ENCODE measurements at places on chromosomes 5 and 9. TPM values are rescaled to one million over a fixed set of nuclear protein-coding genes. Genes with fewer than 3 reads are reported as not detected.
A peak's percentile ranks its signal among the peaks of the same experiment; 100 is the strongest.

- peak; percentile 44 for ATAC-seq
Observed at GRCh38 chr5:156326718-156327259, at the start of gene SGCD. TSS of gene SGCD (plus strand) at chr5:156327164.

SGCD gene
- total RNA-seq: 15.2 TPM

- ATAC-seq: no peak
Observed at GRCh38 chr5:143972068-143972467, 160.1 kb downstream of the HMHB1 start.

DNA sequence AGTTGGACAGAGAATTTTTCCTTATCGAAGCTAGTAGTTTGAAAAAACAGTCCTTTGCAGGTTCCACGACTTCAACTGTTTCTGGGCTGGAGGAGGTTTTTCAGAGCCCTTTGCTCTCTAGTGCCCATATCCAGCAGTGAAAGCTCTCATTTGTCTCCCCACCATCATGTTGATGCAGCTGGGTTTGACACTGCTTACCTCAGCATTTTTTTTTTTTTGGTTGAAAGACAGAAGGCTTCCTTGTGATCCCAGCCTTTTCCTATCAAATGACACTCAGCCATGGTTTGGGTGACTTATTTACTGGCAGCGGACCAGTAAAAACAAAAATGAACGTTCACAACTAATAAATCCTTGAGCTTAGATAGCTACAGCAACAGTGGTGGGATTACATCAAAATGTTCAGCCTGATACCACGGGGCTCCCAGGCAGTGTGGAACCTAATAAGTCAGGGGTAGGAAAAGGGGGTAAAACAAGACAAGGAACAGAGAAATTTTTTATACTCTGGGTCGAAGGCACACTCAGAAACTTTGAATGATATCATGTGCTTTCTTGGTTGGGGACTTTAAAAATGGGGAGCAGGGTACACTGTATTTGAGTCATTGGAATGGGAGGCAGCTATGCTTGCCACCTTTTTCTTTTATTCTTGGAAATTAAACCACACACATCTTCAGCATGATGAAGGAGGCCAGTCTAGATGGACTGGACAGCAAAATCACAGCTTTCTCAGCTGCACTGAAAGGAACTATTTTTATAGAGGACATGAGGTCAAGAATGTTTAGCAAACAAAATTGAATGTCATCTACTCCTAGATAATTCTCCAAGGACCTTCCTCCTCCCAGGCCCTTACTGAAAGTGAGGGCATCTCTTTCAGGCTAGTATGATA is 308.9 kb upstream of the MPDZ start:
- peak; percentile 56 for ATAC-seq

DNA sequence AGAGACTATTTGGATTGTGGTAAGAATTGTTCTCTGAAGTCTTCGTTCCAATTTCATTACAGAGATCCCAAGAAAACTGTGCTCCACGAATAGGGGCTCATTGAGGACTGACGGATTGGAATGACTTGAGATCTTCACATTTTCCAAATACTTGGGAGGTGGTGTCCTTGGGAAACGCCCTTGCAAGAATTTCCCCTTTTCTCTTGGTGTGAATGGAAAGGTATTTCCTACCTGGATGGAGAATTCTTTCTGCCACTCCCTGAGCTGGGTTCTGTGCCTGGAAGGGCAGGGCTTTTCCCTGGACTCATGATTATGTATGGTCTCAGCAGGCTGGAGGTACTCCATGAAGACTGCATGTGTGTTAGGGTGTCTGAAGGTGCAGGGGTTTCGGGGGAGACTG is 53.9 kb downstream of the SNX18 start:
- ATAC-seq: no peak

DNA sequence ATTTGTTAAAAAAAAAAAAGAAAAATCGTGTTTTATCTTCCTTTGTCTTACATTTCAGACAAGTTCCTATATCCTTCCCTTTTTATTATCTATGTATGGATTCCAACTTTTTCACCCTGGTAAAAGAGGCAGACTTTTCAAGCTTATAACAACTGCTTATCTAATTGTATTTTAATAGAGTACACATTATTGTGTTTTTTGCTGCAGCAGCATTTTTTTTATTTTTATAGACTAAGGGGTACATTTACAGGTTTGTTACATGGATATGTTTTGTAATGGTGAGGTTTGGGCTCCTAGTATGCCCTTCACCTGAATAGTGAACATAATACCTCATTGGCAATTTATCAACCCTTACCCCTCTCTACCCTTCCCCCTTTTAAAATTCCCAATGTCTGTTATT is 195.0 kb upstream of the RGMB start:
- no peak for ATAC-seq

GRCh38 chr9:35923598-35923926 is 14.3 kb downstream of the SPAAR start:
- ATAC-seq: no peak

DNA sequence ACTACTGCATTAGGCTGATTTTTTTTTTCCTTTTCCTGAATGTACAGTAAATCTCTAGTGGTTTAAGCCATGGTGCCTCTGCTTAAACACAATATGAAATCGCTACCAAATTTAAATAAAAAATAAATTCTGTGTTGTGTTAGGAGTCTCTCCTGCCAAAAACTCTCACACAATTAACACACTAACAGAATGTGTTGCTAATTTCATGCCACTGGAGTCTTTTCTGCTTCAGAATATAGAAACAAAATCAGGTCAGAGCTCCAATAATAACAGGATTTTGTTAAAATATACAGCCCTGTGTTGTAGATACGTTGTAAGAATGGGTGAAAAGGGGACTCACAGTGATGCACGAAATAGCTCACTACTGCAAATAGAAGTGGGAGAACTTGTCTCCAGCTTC is 398.8 kb downstream of the ZSWIM6 start:
- ATAC-seq: no peak

DNA sequence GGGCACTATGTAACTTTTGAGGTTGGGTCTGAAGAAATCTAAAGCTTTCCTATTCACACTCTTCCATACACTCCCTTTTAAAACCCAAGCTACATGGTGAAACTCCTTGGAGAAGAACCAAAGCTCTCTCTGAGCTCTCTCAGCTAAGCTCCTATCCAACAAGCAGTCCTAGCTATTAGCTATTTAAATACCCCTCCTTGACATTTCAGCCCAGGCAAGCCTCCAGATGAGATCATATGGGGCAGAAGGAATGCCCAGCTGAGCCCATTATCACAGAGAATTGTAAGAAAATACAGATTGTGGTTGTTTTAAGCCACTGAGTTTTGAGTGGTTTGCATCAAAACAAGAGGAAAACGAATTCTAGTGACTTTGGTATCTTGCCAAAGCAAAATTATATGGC is 15.2 kb downstream of the HSPB3 start:
- ATAC-seq: peak; percentile 82

OTULIN gene
- 10.9 TPM for total RNA-seq

DNA sequence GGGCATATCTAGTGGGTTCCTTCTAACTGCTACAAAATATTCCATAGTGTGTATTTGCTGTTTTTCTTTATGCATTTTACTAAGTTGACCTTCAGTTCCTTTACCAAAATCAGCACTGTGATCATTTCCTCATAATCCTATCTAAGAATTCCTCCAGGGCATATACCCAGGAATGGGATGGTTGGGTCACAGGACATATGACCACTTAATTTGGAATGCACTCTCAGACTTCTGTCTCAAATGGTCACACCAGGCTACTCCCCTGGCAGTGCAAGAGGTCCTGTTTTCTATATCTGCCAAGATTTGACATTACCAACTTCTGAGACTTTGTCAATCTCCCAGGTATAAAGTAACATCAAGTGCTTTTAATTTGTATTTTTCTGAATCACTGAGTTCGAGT is 63.9 kb downstream of the ADAMTS12 start:
- no peak for ATAC-seq

DNA sequence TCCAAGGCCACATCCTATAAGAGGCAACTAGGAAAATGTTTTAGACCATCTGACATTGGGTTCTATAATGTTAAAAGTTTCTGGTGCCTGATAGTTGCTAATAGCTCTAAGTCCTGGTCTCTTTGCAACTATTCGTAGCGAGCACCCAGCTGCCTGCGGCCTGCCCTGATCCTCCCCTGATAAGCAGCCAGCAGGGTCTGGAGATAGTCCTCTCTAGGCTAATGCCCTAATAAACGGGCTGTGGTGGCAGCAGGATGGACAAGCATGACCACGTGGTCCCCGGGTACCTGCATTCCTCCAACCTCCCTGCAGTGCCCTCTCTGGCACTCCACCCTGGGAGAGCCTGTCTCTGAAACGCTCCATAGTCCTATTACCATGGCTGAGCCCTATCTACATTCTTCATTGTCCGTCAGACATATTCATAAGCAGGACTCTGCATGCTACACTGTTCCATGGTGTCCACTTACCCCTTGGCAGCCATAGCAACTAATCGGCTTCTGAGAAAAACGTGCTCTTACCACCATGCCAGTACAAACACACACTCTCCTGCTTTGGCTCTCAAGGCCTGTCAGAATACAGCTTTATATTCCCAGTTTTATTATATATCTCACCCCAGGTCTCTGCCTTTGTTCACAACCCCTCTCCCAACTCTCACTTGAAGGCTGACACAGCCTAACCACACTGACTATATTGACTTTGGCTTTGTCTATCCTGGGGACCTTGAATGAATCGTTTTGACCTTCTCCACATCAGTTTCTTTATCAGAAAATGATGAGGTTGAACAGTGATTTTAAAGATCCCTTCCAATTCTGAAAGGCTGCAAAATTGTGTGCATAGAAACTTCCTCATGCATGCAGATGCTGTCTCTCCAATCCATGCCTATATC is 49.9 kb upstream of the DAPK1 start:
- peak; percentile 96 for ATAC-seq

GRCh38 chr9:4986296-4986695 is 1.2 kb downstream of the JAK2 start:
- ATAC-seq: no peak

- ATAC-seq: no peak
Observed at GRCh38 chr5:39816156-39816845, 391.5 kb upstream of the DAB2 start.

DMGDH gene
- total RNA-seq: 2.1 TPM

GRCh38 chr5:171913987-171914273 is 92.5 kb downstream of the FBXW11 start:
- ATAC-seq: no peak

DNA sequence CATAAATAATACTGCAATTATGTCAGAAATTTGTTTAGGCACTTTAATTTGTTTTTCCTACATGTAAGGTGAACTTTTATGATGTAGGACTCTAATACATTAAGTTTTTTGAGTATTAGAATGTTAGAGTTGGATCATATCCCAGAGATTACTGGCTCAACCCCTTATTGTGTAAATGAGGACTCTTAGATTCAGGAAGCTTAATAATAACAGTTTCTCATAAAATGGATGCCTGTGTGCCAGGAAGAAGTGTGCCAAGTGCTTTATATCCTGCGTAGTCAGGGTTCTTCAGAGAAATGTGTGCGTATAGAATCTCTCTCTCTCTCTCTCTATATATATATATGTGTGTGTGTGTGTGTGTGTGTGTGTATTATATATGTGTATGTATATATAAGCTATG is 388.5 kb downstream of the CAAP1 start:
- no peak for ATAC-seq

KIF12 gene
- not detected for total RNA-seq

DNA sequence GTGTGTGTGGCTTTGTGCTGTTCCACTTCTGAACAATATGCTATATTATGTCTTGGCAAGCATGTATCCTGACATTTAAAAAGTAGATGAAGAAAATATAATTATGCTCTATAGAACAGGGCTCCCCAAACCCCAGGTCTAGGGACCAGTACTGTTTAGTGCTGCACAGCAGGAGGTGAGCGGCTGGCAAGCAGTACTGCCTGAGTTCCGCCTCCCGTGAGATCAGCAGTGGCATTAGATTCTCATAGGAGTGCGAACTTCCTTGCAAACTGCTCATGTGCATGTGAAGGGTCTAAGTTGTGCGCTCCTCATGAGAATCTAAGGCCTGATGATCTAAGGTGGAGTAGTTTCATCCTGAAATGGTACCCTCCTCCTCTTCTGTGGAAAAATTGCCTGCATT is 979.1 kb upstream of the CTNND2 start:
- ATAC-seq: no peak

NR2F1-AS1 gene
- total RNA-seq: 55.7 TPM

DNA sequence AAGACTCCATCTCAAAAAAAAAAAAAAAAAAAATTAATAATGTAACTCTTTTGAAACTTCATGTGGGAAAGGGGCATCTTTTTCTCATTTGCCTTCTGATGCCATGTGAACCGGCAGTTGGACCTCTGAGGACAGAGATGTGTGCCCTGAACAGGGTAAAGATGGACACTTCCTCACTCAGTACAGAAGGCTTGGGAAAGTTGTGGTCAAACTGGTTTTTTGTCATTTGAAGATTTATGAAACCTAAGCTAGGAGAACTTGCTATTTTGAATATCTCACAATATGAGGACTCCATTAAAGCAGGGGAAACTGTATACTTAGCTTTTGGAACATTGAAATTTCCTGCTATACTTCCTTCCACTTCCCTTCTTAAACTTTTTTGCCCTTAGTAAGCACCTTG is 147.5 kb upstream of the ALDH1B1 start:
- ATAC-seq: no peak

DMRT3 gene
- 0.64 TPM for total RNA-seq

- ATAC-seq: peak; percentile 47
Observed at GRCh38 chr5:55533521-55534435, 986 bp downstream of the PLPP1 start.

DNA sequence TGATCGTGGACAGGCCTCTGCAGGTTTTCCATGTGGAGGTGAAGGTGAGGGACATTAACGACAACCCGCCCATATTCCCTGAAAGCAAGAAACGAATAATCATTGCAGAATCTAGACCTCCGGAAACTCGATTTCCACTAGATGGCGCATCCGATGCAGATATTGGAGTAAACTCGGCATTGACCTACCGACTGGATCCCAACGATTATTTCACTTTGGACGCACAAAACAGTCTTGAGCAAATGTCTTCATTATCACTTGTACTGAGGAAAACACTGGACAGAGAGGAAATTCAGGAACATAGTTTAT is 621 bp downstream of the PCDHA13 start:
- ATAC-seq: no peak

GRIA1 gene
- total RNA-seq: 18.4 TPM
